Stimulated activated CD4-positive, alpha-beta T cell treated with anti-CD3 and anti-CD28 coated beads, Interleukin-1b, Interleukin-23, amount 100 ng/mL, for 1 hour (primary cell): ENCODE measurements at places on chromosomes 7 and 10.

DNA sequence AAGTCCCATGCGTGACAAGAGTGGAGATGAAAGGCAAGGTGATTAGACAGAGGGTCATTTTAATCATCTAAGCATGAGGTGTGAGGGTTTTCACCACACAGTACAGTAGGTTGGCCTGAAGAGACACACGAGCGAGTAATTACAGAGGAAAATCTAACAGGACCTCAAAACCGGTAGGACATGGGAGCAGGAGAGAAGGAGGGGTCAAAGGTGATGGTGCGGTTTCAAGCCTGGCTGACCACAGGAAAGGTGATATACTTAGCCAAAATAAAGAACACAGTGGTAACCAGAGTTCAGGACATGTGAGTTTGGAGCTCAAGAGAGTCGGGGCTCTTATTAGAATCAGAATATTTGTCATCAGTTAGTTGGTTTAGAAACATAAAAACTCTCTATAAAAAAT is 20.0 kb downstream of the GLI3 start:
- no peak for DNase-seq

- no peak for DNase-seq
These were observed 575.1 kb downstream of the PARD3 start for GRCh38 chr10:34240039-34240438.

- no peak for DNase-seq
These were observed 196.7 kb upstream of the KLF14 start for GRCh38 chr7:130930681-130931080.

GRCh38 chr10:10545771-10546170 is 471.9 kb upstream of the CELF2 start:
- no peak for DNase-seq

- no peak for DNase-seq
These were observed 38.0 kb downstream of the POLR1F start for GRCh38 chr7:19670806-19671205.

DNA sequence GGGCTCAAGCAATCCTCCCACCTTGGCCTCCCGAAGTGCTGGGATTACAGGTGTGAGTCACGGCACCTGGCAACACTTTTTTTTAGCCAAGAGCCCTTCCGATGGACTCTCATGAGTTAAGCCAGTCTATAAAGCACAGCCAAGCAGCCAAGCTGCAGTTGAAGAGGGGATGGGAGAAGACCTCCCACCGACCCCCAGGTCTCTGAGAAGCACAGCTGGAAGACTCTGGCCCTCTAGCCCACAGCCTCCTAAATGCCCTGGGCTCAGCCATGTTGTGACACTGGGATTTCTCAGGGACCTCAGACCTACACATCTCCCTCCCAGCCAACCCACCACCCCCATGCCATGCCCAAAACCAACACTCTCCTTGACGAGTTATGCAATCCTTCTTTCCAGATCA is 31.1 kb downstream of the CALML3 start:
- no peak for DNase-seq

DNA sequence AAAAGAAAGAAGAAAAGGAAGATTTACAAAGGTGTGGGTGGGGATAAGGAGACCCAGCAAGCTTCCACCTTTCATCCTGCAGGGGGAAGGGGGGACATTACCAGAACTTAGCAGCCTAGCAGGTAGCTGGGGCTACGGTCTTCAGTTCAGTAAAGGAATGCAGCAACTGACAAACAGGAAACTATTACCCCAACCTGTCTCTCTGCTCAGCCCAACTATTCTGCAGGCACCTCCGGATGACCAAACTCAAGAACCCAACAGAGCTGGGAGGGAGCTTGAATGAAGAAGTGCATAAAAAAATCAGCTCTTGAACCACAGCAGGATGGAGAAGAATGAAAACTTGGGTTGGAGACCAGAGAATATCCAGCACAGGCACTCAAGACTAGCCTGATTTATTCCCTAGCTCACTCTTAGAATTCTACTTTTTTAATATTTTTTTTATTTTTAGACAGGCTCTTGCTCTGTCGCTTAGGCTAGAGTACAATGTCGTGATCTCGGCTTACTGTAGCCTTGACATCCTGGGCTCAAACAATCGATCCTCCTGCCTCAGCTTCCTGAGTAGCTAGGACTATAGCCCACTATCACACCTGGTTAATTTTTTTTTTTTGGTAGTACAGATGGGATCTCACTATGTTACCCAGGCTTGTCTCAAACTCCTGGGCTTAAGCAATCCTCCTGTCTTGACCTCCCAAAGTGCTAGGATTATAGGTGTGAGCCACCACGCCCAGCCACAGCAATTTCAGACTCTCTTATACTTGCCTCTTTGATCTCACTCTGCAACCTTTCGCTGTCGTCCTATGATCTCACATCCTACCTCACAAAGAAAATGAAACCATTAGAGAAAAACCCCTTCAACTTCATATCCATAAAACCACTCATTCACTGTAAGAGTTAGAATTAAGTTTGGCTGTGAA is 18.5 kb upstream of the C10orf67 start:
- no peak for DNase-seq
